ENCODE measurements at places on chromosomes 2 and 18. TPM values are rescaled to one million over a fixed set of nuclear protein-coding genes. Genes with fewer than 3 reads are reported as not detected.

Gene TRABD2A
- 0.78 TPM for polyA plus RNA-seq

Gene TRIM43
- polyA plus RNA-seq: not detected

Gene RAB6C
- not detected for polyA plus RNA-seq

Gene PLEKHH2
- 3.2 TPM for polyA plus RNA-seq

Gene ADD2
- 1.0 TPM for polyA plus RNA-seq

Gene WDR33
- 11.0 TPM for polyA plus RNA-seq

Gene ALPP
- polyA plus RNA-seq: not detected

Gene GPBAR1
- polyA plus RNA-seq: 29.4 TPM

Gene ELOA2
- polyA plus RNA-seq: not detected

Gene TEX44
- polyA plus RNA-seq: not detected

Gene RBM44
- 1.7 TPM for polyA plus RNA-seq

Data from adipose tissue (tissue), 3 donors.